ENCODE measurements at places on chromosomes 7 and 10. TPM values are rescaled to one million over a fixed set of nuclear protein-coding genes. Genes with fewer than 3 reads are reported as not detected.

DNA sequence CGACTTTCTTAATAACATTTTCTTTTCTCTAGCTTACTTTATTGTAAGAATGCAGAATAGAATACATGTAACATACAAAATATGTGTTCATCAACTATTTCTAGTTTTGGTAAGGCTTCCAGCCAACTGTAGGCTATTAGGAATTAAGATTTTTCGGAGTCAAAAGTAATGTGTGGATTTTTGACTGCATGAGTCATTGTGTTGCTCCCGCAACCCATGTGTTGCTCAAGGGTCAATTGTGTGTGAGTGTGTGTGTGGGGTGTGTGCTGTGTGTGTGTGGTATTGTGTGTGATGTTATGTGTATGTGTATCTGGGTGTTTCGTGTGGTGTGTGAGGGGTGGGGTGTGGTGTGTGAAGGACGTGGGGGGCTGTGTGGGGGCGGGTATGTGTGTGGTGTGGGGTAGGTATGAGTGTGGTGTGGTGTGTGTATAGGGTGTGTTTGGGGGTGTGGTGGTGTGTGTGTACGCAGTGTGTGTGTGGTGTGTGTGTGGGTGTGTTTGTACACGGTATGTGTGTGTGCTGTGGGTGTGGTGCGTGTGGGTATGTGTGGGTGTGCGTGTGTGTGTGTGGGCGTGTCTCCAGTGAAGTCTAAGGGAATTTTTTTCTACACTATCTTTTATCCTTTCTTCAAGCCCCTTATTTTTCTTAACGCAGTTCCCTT is 60.5 kb downstream of the RSU1 start:
- DNase-seq: no peak

DNA sequence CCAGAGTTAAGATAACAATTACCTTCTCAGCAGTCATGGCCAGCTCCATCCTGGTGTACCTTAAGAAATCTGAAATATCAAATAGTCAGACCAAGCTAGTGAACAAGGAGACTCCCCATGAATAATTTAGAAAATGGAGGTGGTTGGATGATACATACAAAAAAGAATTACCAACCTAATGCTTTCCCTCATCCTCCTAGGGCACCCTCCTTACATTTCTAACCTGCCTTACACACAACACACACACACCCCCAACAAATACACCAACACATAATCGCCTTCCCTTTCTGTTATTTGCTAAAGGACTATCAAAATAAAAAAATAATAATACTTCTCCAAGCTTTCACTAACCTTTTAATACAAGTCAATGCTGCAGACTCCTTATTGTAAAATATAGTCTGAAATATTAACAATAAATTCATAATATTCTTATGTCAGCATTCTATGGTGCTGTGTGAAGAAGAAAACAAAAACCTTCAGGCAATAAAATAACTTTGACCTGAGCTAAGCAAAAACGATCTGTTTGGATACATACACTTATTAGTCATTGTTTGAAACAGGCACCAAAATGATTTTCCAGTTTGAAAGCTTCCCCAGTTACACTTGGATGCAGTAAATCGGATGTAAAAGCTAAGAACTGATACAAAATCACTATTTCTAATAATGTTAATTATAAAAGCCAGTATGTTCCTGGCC is 3.4 kb downstream of the TWIST1 start:
- no peak for DNase-seq

- DNase-seq: no peak
These were observed 136.0 kb upstream of the KAT6B start for GRCh38 chr10:74690393-74690792.

GRCh38 chr7:95066737-95067530 is 159.5 kb downstream of the PPP1R9A start:
- no peak for DNase-seq

The ICA1 gene
- total RNA-seq: 76.0 TPM

The CHCHD3 gene
- total RNA-seq: 138 TPM

The RAB19 gene
- total RNA-seq: not detected

The SFRP5 gene
- total RNA-seq: 3.2 TPM

Measured in cardiac septum (tissue), 1 donor.